ENCODE measurements at places on chromosomes 1 and 21.

GRCh38 chr21:29887313-29888009 is 52.3 kb downstream of the GRIK1 start:
- DNase-seq, result no peak

DNA sequence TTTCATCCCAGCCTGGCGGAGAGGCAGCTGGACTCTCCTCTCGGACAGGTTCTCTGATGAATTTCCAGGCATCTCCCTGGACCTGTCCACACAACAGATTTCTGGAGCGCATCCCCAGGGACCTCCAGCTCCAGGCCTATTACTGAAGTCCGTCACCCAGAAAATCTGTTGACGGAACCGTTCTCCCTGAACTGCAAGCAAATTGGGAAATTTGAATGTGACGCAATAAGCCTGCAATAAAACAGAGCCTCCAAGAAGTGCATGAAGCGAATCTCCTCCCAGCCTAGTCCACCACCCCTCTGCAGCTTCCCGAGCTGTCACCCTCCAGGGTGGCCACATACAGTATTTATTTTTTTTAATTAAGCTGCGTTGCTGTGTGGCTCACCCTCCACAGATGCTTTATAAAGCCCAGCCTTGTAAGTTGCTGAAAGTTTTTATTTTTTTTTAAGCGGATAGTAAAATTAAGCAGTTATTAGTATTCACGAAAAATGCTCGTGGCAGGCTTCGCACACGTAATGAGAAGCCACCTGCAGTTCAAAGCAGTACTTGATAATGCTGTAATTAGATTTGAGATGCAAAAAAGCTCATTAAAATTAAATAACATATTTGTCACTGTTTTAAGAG is 173.3 kb downstream of the CAMTA1 start:
- no peak for DNase-seq

DNA sequence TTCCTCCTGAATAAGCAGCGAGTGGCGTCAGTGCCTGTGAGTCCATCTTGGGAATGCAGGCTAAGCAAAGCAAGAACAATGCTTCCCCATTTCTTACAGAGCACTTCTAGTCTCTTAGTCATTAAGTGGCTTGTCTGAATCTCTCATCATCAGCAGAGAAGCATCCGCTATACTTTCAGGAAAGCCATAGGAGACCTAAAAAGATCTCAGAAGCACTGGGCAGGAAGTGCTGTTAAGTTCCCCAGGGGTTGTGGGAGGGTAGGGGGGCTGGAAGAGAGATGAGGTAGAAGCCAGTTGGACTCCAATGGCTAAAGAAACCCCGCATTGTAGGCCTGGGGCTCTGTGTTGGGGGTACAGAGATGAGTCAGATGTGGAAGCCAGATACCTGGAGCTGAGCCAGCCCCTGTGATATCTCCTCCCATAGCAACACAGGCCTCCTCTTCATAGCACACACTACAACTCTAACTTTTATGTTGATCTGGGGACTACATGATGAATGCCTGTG is 44.9 kb downstream of the SYT6 start:
- no peak for DNase-seq

GRCh38 chr1:233230011-233230410 is 65.5 kb downstream of the PCNX2 start:
- DNase-seq, result no peak

GRCh38 chr1:8147956-8148355 is 121.8 kb upstream of the ERRFI1 start:
- DNase-seq, result no peak
